ENCODE measurements at places on chromosomes 2 and 18.

DNA sequence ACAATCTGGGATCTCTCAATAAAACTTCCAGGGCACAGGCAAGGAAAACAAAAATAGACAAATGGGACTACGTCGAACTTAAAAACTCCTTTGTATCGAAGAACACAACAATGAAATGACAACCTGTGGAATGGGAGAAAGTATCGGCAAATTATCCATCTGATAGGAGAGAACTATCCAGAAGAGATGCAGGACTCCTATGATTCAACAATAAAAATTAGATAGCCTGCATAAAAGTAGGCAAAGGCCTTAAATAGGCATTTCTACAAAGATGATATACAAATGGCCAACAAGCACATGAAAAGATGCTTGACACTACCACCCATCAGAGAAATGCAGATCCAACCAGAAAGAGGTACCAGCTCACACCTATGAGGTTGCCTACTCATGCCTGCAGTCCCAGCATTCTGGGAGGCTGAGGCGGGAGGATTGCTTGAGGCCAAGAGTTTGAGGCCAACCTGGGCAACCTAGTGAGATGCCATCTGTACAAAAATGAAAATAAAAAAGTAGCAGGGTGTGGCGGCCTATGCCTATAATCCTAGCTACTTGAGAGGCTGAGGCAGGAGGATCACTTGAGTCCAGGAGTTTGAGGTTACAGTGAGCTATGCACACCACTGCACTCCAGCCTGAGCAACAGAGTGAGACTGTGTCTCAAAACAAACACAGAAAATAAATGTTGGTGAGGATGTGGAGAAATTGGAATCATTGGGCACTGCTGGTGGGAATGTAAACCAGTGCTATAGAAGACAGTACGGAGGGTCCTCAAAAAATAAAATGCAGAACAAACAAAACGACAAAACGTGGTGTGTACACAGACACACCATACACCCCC is 21.6 kb downstream of the TWIST2 start:
- peak; percentile 82 for DNase-seq

GRCh38 chr18:76546088-76546435 is 51.0 kb upstream of the ZNF516 start:
- DNase-seq = peak; percentile 10

DNA sequence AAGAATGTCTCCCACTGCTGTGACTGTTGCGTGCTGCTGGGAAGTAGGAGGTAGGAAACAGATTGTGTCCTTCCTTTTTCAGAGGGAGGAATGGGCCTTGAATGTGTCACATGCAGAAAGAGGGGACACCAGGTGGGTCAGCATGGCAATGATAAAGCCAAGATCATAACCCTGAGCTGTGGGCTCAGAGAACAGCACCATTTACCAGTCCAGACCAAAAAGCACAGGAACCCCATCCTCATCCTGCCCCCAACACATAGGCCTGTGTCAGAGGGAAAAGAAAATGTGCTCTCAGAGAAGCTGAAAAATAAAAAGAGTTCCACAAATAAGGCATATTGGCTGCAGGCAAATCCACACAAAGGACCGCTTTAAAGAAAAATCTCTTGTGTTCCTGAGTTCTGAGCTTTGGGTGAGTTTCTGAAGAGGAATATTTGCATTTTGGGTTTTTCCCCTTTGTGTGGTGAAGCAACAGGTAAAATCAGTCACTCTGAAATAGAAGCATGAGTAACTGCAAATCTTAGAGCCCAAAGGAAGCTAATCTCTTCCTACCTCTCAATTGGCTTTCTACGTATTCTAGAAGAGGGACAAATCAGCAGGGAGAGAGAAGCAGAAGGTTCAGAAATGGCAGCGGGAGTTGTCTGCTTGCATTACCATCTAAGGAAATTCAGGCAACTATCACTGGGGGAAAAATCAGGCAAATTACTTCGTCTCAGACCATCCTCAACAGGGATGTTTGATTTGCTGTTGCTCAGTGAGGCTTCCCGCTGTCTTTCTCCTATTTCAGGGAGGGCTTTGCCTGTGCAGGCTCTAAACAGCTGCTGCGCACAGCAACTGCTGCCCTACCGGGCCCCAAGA is 106.8 kb downstream of the BCL11A start:
- no peak for DNase-seq

DNA sequence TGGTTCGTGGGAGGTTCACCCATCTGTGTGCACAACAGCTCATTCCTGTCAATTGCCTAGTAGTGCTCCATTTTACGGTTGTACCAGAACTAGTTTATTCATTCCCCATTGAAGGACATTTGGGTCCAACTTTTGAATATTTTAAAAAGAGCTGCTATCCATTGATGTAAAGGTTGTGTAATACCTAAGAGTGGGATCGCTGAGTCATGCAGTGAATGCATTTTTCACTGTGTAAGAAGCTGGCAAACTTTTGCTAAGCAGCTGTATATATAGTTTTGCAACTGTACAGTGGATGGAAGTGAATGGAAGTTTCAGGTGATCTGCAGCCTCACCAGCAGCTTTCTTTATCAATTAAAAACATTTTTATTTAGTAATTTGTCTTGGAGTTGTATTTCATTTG is 104.5 kb downstream of the DCDC2C start:
- DNase-seq = no peak

DNA sequence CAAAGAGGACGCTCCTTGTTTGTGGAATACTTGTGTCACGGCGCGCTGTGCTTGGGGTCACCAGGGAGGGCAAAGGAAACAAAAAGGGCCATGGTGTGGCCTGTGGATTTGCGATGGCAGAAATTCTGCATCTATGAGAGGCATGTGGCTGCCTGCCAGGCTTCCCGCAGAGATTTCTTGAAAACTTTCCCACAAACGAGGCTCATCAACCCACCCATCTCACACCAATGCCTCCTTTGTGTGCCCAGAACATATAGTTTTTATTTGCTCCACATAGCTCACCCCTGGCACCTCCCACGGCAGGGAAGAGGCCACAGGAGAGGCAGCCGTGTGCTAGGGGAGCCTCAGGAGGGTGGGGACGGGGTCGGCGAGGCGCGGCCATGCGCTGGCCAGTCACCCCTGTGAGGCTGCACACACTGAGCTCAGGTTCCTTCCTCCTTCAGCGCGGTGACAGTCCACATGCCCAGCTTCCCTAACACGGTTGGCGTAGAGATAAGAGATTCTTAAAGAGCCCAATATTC is 100.3 kb downstream of the MBP start:
- DNase-seq = no peak

DNA sequence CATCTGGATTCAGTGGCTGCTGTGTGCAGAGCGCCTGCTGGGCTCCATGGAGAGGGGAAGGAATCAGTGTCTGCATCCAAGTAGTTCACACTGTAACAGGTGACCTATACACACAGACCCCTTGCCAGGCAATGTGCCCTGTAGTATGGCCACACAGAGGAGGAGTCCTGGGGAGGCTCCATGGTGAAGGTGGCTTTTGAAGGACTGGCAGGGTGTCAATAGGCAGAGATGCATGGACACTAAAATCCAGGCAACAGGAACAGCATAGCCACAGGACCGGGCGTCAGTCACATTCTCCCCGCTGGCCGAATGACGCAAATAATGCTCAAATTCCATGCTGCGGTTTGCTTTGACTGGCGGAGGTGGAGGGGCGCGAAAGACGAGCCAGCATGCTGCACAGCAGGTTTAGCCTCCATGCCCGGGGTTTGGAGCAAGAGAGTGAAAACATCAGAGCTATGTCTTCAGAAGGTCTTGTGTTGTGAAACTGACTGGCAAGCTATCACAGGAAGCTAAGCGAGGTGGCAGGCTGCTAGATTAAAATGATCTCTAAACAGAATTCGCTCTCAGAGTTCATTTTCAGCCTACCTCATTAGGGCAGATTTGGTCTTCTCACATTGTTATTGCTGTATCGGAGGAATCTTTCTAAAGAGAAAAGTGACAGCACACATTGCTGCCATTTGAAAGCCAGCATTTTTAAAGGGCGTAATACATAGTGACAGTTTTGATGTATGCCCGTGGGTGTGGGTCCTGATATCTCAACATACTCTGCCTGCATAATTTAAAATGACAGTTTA is 1.2 kb upstream of the CHMP1B start:
- DNase-seq = peak; percentile 77

- peak; percentile 45 for DNase-seq
These were observed 29.1 kb downstream of the SP140L start for GRCh38 chr2:230356084-230356483.

GRCh38 chr2:204251158-204251997 is 293.9 kb upstream of the PARD3B start:
- DNase-seq = no peak

GRCh38 chr2:64888591-64889309 is 100.4 kb upstream of the SLC1A4 start:
- peak; percentile 55 for DNase-seq

- DNase-seq = peak; percentile 92
These were observed 23.5 kb upstream of the TMEM178A start for GRCh38 chr2:39642051-39642718.

DNA sequence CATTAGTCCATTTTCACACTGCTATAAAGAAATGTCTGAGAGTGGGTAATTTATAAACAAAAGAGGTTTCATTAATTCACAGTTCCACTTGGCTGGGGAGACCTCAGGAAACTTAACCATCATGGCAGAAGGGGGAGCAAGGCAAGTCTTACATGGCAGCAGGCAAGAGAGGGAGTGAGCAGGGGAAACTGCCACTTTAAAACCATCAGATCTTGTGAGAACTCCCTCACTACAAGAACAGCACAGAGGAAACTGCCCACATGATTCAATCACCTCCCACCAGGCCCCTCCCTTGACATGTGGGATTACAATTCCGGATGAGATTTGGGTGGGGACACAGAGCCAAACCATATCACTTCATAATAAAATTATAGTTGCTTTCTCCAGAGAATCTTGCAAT is 365.5 kb upstream of the ID2 start:
- DNase-seq = no peak

GRCh38 chr2:141570474-141571131 is 560.2 kb downstream of the LRP1B start:
- no peak for DNase-seq

GRCh38 chr18:24539866-24540617 is 79.6 kb downstream of the HRH4 start:
- no peak for DNase-seq

- DNase-seq = no peak
These were observed 18.7 kb upstream of the RASGRP3 start for GRCh38 chr2:33457556-33458247.
